ENCODE measurements at places on chromosomes 1 and 21. TPM values are rescaled to one million over a fixed set of nuclear protein-coding genes. Genes with fewer than 3 reads are reported as not detected.

GJA9 gene
- total RNA-seq, result not detected

TDRD5 gene
- 1.2 TPM for total RNA-seq

NDC1 gene
- total RNA-seq, result 29.3 TPM

LRP8 gene
- 77.2 TPM for total RNA-seq

LORICRIN gene
- 0.25 TPM for total RNA-seq

TNNI3K gene
- 9.6 TPM for total RNA-seq

RGS7 gene
- 16.0 TPM for total RNA-seq
